Chondrocyte (in vitro differentiated cells): ENCODE measurements at places on chromosomes 16 and 17. TPM values are rescaled to one million over a fixed set of nuclear protein-coding genes. Genes with fewer than 3 reads are reported as not detected.

ACSM3 gene
- 0.48 to 2.0 TPM (median 1.9 TPM) in 3 replicates for total RNA-seq

CTU2 gene
- total RNA-seq: 20.7 to 37.1 TPM (median 24.1 TPM) in 3 replicates

MYO15A gene
- total RNA-seq: 0.31 to 0.52 TPM in 2 of 3 replicates, not detected in the other

DRC3 gene
- 1.2 to 2.6 TPM (median 1.5 TPM) in 3 replicates for total RNA-seq
